ENCODE measurements at places on chromosomes 2 and 18. TPM values are rescaled to one million over a fixed set of nuclear protein-coding genes. Genes with fewer than 3 reads are reported as not detected.

Gene TEKT4
- total RNA-seq, result 0.55 TPM

Gene GPR35
- total RNA-seq, result not detected

GRCh38 chr18:41038071-41038470 lies 917.0 kb upstream of the PIK3C3 start:
- no peak for DNase-seq

DNA sequence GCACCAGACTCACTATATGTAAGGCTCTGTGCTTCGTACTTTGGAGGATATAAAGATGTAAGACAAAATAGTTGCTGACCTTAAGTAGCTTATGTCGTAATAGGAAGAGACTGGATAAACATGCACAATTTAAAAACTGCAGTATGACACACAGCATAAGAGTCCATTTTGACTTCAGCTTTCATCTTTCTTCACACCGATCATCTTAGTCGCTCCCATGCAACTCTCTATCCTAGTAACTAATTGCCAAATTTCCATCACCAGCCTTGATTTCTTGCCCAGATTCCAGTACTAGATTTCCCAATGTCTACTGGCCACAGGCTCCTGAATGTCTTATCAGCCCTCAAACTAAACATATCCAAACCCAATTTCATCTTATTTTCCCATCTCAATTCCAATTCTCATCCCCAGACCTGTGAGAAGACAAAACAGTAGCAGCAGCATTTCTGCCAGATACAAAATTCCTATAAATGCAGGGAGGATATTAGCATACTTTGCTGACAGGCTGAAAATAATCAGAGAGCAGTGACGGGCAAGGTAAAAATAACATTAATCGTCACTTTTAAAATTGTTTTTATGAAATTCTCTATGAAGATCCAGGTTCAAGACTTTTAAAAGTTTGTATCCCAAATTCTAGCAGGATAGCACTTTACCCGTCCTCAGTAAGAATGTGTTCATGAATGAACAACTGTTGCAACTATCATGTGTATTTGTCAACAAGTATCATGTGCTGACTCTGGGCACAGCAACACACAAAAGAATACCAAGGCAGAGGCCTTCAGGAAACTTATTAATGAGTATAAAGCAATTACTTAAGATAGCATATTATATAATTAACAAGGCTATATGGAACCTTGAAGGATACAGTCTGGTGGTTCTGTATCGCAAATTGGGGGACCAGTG lies 42.2 kb downstream of the KIDINS220 start:
- DNase-seq, result no peak

DNA sequence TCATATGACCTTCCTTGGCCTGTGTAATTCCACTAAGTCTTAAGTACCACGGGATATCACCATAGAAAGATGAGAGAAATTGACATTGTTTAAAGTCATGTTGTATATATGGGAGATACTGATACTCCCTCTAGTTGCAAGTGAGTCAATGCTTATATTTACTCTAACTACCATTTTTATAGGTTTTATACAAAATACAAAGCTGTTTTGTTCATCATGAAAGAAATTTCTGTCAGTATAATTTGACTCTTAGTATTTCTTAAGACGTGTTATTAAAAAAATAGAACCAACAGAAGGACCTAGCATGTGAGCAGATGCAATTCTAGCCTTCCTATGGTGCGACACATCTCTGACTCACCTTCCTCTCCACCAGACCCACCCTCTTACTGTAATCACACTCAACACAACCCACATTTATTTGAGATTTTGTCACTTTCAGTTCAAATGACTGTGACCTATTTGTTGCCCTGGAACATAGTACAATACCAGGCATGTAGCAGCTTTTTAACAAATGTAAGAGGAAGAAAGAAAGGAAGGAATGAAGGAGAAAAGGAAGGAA lies 453.1 kb downstream of the CMPK2 start:
- no peak for DNase-seq

Gene ONECUT2
- 0.07 TPM for total RNA-seq

Gene LRP2
- total RNA-seq, result 0.35 TPM
